ENCODE measurements at places on chromosomes 4 and X.

DNA sequence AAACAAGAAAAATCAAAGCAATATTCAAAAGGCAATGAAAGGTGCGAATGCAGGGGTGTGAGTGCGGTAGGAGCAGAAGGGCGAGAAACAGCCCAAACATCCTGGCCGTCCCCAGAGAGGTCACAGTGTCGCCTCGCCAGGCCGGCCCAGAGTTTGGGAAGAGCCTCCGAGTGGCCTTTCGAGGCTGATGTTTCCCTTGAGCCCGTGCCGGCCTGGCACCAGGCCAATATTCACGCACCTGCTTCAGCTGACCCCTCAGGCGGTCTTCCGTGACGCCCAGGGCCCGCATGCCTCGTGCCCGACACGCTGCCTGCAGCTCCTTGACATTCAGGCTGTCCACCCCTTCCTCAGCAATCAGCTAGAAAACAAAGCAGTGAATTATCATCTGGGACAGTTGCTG lies 30.6 kb downstream of the LETM1 start:
- DNase-seq, result no peak

DNA sequence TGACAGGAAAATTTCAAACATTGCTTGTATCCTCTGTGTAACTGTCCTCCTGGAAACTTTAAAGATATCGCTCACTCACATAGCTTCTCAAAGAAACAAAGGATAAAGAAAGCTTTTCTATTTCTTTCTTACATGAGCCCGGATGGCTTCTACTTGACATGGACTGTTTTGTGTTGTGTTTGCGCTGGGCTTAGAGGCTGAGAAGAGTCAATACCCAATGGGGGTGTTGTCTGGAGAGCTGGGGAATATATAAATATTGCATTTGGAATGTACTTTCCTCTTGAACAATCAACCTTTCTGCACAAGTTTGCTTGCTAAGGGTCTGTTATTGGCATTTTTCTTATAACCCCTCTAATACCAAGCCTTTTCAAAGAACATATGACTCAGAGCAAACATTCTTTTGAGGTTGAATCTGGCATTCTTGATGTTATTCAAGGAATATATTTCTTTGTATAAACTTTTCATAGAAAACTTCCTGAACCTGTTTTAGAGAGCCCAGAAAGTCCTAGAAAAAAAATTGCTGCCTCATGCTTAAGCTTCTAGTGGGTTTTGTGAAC lies 331.9 kb downstream of the PACRGL start:
- DNase-seq, result no peak

GRCh38 chr4:25842229-25842845 lies 20.5 kb downstream of the SEL1L3 start:
- DNase-seq, result no peak

- no peak for DNase-seq
Measured at GRCh38 chr4:114385195-114385985, 213.2 kb upstream of the UGT8 start.

- peak; percentile 25 for DNase-seq
Measured at GRCh38 chr4:17336524-17336961, 175.3 kb downstream of the QDPR start.

Measured in stimulated activated CD4-positive, alpha-beta T cell treated with anti-CD3 and anti-CD28 coated beads, Interleukin-1b, Interleukin-23, amount 100 ng/mL, for 24 hours (primary cell).